ENCODE measurements at places on chromosomes 16 and 17.

DNA sequence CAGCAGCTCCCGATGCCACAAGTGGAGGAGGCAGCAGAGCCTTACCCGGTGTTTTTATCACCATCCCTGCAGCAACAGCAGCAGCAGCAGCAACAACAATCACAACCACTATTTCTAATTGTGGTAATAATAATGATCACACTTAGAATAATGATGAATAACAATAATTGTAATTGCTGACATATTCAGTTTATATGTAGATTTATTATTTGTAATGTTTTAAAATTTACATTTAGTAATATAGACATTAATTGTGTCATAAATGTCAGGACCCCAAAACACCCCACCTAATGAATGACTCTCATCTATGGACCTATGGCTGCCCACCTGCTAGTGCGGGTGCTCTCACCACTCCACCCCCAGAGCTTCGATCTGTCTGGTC, 170.0 kb downstream of the AHSP start:
- no peak for DNase-seq

DNA sequence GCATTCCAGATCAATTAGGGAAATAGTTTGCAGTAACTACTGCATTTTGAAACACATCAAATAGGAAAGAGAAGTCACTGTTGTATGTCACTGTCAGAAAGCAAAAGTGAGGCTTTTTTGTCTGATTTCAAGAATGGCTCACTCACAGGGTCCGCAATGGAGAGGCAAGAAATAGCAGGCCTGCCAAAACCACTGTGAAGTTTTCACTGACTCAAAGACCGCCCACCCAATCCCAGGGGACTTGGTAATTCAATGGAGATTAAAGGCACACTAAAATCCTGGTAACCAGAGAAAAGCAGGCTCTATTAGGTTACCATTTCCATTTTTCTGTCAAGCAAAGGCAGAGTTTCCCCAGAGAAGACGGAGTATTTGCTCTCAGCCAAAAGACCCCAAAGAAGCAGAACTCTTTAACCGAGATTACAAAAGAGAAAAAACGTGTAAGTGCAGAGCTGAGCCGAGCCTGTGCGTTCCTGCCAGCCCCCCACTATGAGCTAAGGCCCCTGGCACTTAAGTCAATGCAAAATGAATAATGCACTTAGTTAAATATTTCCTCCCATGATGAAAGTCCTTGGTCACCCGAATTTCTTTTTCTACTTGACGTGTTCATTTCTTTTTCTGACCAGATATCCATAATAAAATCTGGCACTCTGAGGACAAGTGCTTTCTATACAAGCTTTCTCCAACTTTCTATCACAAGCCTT, 57.0 kb downstream of the FOXL1 start:
- DNase-seq, result no peak

GRCh38 chr16:78065319-78065718, 34.1 kb upstream of the WWOX start:
- DNase-seq, result no peak

GRCh38 chr16:25403852-25404251, 146.2 kb upstream of the ZKSCAN2 start:
- DNase-seq, result no peak

DNA sequence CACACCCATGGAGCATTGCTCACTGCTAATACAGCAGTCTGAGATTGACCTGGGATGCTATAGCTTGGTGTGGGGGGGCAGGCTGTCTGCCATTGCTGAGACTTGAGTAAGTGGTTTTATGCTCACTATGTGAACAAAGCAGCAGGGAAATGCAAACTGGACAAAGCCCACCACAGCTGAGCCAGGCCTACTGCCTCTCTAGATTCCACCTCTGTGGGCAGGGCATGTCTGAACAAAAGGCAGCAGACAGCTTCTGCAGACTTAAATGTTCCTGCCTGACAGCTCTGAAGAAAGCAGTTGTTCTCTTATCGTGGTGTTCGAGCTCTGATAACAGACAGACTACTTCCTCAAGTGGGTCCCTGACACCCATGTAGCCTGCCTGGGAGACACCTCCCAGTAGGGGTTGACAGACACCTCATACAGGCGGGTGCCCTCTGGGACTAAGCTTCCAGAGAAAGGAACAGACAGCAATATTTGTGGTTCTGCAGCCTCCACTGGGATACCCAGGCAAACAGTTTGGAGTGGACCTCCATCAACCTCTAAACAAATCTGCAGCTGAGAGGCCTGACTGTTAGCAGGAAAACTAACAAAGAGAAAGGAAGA, 2204.8 kb downstream of the TP53TG3F start:
- no peak for DNase-seq

DNA sequence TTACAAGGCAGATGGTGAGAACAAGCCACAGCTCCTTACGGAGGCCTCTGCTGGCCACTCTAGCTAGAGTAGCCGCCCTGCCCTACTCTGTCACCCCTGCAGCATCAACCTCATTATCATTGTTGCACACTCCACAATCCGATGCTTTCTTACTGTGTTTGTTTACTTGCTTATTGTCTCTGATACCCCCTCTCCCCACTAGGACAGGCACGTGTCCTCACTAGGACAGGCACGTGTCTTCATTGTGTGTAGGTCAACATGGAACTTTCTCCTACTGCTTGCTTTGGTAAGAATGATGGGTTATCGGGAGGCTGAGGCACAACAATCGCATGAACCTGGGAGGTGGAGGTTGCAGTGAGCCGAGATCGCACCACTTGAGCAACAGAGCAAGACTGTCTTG, 63.9 kb downstream of the KNOP1 start:
- no peak for DNase-seq

- DNase-seq, result no peak
These were observed 71.4 kb downstream of the GNAO1 start for GRCh38 chr16:56262551-56263245.

DNA sequence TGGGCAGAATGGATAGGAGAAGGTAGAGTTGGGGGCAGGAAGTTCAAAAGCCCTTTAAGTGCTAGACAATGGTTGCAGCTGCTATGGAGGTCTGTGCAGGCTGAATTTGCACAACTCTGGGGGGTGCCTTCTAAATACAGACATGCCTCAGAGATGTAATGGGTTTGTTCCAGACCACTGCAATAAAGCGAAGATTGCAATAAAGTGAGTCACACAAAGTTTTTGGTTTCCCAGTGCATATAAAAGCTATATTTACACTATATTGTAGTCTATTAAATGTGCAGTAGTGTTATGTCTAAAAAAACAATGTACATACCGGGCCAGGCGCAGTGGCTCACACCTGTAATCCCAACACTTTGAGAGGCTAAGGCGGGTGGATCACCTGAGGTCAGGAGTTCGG, 60.5 kb upstream of the MYOCD start:
- DNase-seq, result no peak

DNA sequence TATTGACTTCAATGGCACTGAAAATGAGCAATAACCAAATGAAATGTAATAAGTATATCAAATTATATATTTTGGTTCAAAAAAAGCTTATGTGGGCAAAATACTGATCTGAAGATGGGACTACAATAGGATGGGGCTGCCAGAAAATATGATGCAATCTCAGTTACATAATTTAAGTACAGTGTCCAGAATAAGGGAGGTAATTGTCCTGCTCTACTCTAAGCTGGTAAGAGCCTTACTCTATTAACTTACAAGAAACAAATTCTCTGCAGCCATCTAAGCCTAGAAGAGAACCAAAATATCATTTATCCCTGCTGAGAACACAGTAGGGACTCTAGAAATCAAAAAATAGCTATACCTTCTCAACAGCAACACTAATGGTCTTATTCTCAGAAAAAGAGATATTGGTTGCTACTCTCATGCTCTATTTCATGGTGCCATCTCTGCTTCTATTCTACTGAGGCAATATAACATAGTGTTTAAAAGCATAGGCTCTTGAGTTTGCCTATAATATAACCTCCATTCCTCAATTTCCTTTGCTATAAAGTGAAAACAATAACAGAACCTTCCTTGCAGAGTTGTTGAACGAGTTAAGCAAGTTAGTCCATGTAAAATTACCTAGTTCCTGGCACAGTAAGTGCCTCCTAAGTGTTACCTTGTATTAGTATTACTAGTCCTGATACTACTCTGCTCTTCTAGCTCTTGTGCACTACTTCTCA, 19.9 kb downstream of the NQO1 start:
- no peak for DNase-seq

DNA sequence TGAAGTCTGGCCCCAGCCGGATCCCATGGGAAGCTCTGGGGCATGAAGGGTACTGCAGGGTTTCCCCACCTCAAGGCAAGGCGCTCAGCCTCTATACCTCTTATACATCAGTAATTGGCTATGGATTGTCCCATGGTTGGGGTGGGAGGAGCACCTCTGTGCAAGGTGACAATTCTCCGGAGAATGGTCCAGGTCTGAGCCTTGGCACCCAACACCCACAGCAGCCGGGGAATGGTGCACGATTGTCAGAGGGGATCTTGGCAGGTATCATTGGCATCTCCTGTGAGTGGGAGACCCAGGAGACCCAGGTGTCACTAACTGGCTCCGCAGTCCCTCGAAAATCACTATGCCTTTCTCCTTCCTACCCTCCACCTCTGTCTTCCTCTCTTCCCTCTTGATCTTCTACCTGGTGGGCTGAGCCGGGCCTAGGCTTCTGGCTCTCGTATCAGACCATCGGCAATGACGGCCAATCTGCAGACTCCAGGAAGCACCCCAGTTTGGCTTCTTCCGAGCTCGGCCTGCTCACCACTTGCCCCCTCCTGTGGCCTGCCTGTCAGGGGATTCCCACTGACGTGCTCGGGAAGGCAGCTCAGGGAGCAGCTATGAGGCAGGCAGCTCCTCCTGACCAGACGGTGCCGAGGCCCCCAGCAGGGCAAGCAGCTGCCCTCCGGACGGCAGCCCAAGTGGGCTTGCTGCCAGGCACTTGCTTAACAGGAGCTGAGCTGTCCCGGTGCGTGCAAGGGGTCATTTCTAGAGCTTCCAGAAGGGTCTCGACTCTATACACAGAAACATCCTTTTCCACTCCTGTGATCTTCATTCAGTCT, 10.0 kb upstream of the CALB2 start:
- no peak for DNase-seq

DNA sequence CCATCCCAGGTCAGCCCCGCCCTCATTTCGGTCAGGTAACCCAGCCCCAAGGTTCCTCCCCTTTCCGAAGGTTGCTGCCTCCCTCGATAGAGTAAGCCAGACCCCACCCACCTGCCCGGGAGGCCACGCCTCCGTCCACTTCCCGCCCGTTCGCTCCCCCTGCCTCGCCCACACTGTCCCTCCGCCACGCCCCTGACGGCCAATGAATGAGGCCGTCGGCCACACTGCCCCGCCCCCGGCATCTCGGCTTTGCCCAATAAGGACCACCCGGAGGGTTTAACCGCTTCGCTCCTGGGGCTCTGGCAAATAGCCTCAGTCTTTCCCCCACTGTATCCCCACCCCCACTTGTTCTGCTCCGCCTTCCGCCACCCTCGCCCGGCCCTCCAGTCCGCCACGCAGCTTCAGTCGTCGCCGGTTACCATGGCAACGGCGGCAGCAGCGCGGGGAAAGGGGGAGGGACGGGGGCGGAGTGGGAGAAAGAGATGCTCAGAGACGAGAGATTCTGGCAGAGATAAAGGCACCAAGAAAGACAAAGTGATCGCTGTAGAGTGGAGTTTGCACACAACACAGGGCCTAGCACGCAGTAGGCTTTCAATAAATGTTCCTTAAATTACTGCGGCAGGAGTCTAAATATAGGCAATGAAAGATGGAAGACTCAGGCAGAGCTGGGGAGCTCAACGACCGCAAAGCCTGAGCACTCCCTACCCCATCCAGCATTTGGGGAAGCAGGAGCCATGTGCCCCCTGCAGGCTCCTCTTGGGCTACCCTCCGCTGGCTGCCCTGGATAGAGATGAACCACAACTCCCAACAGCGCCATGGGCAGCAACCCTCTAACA, 5.1 kb downstream of the DLG4 start:
- peak; percentile 100 for DNase-seq

- DNase-seq, result no peak
These were observed 44.9 kb upstream of the RASD1 start for GRCh38 chr17:17540935-17541639.

DNA sequence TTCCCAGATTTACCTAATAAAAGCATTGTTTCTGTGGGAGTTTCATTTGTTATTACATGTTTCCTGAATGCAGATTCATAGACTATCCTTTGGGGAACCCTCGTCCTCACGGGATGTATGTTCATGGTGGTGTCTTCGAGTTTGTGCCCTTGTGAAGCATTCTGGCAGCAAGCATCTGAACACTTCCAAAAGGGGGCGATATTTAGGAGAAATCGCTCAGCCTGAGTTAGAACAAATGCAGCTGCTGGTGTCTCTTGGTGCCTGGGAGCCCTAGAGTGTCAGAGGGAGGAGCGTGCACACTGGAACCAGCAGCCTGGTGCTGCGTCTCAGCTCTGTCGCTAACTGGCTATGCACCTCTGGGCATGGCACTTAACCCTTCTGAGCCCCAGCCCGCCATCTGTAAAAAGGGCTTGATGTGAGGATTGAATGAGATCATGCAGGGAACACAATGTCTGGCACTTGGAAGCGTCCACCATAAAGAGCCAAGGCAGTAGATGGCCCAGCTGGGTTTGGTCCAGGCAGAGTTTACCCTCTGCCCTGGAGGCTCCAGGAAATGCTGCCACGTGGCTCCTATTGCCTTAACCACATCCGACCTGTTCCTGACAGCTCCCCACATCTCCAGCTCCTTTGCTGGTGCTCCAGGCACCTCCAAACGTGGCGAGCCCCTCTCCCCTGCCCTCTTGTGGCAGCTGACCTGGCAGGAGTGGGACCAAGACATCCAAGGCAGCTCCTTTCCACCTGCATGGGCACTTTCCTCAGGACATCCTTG, 25.0 kb upstream of the C16orf78 start:
- DNase-seq, result peak; percentile 42

DNA sequence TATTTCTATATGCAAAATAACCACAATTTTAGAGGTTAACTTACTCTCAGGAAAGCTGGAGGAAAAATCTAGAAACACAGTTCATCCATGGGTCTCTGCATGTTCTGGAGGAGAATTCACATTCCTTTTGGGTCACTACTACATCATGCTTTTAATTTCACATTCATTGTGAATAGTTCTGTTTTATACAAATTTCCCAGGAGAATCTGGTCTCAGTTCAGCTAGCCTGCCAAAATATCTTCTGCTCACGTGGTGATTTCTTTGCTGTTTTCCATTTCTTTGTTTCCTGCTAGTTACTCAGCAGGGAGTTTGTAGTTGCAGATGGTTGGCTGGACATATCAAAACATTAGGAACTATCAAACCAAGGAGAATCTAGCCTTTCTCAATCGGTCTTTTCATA, at the start of gene ABCA9:
ABCA9 (minus strand) TSS at position 106 of the 400 bp plus-strand sequence. CDS start 9,801 bp downstream, outside the sequence.
- no peak for DNase-seq

GRCh38 chr17:76154936-76155845, 14.1 kb upstream of the FOXJ1 start:
- peak; percentile 6 for DNase-seq

DNA sequence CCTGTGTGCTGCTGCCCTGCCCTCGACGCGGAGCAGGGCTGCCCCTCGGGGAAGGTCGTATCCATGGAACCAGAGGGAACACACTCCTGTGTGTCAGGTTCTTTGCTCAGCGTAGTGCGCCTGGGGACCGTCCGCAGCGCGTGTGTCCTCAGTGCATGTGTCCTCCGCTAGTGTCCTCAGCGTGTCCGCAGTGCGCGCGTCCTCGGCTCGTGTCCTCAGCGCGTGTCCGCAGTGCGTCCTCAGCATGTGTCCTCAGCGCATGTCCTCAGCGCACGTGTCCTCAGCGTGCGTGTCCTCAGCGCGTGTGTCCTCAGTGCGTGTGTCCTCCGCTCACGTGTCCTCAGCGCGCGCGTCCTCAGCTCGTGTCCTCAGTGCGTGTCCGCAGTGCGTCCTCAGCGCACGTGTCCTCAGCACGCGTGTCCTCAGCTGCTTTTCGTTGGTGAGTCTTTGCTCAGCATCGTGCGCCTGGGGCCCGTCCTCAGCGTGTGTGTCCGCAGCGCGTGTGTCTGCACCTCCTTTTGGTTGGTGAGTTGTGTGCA, 59.2 kb upstream of the ZNF750 start:
- DNase-seq, result no peak

- DNase-seq, result no peak
These were observed 25.5 kb downstream of the FOXK2 start for GRCh38 chr17:82545071-82545462.
